ENCODE measurements at places on chromosomes 11 and 22. TPM values are rescaled to one million over a fixed set of nuclear protein-coding genes. Genes with fewer than 3 reads are reported as not detected.

Gene PDE3B
- total RNA-seq = 0.03 TPM

Gene GLYATL2
- not detected for total RNA-seq

Gene TPST2
- 25.1 TPM for total RNA-seq

Gene IGSF22
- 0.46 TPM for total RNA-seq

Gene SHANK2
- 1.5 TPM for total RNA-seq

Gene TLCD5
- 2.7 TPM for total RNA-seq

Gene PPP1R14B
- 629 TPM for total RNA-seq

Gene SYT9
- not detected for total RNA-seq

Gene TRIOBP
- 35.1 TPM for total RNA-seq

Gene MS4A7
- total RNA-seq = not detected

Gene CCDC157
- 1.5 TPM for total RNA-seq

Gene OR5AL1
- total RNA-seq = not detected

Gene OR4A16
- not detected for total RNA-seq

Gene ZDHHC8
- 23.1 TPM for total RNA-seq

Gene RTCB
- total RNA-seq = 107 TPM

Gene CAVIN3
- 121 TPM for total RNA-seq

Gene XRCC6
- total RNA-seq = 396 TPM

Gene OR9G4
- not detected for total RNA-seq

Gene OR52N4
- total RNA-seq = not detected

Gene CD3D
- total RNA-seq = not detected

Gene NF2
- total RNA-seq = 143 TPM

Gene CD81
- total RNA-seq = 240 TPM

Gene OVCH2
- total RNA-seq = 3.1 TPM

Gene SOX6
- total RNA-seq = 6.6 TPM

Gene PVALB
- total RNA-seq = not detected

Gene POLD3
- total RNA-seq = 21.2 TPM

Gene OR4P4
- total RNA-seq = not detected

Gene CPT1A
- 18.8 TPM for total RNA-seq

Gene OR6M1
- not detected for total RNA-seq

Gene FIBIN
- total RNA-seq = 0.21 TPM

Gene SLC5A4
- not detected for total RNA-seq

Gene GNG3
- not detected for total RNA-seq

Gene NUDT8
- 7.2 TPM for total RNA-seq

Gene OR5B12
- total RNA-seq = not detected

Gene PATE4
- total RNA-seq = not detected

Gene MED17
- total RNA-seq = 29.3 TPM

Gene NXPE1
- not detected for total RNA-seq

Gene HBB
- not detected for total RNA-seq

Gene NCF4
- total RNA-seq = not detected

Gene MPZL3
- 9.8 TPM for total RNA-seq

Gene APOL2
- 14.7 TPM for total RNA-seq

Gene IGF2
- total RNA-seq = 0.14 TPM

Gene CTTN
- 264 TPM for total RNA-seq

Gene LRRC10B
- 0.07 TPM for total RNA-seq

Gene FANCF
- total RNA-seq = 11.2 TPM

Gene ROBO3
- 51.7 TPM for total RNA-seq

Gene IL17RA
- 8.5 TPM for total RNA-seq

Gene ZNF70
- total RNA-seq = 3.0 TPM
